ENCODE measurements at places on chromosomes 16 and 17. TPM values are rescaled to one million over a fixed set of nuclear protein-coding genes. Genes with fewer than 3 reads are reported as not detected.

KRT33B gene
- not detected for total RNA-seq

ITGAX gene
- total RNA-seq: 42.7 TPM

ABCC3 gene
- not detected for total RNA-seq

GNAO1 gene
- total RNA-seq: 2.1 TPM

CA7 gene
- 0.20 TPM for total RNA-seq

FASN gene
- 175 TPM for total RNA-seq

KRTAP9-4 gene
- not detected for total RNA-seq

CDH1 gene
- 0.73 TPM for total RNA-seq

TNFRSF12A gene
- total RNA-seq: 5.7 TPM

KCNAB3 gene
- 9.2 TPM for total RNA-seq

Measured in T-helper 2 cell treated with Interferon-gamma antibody and Interleukin-4, amounts not matched to agents 100 ng/mL and 5 ng/mL, for 36 hours (primary cell).